ENCODE measurements at places on chromosomes 2 and 18. TPM values are rescaled to one million over a fixed set of nuclear protein-coding genes. Genes with fewer than 3 reads are reported as not detected.

- no peak for DNase-seq
Observed at GRCh38 chr2:231769170-231770136, 11.6 kb downstream of the PDE6D start.

DNA sequence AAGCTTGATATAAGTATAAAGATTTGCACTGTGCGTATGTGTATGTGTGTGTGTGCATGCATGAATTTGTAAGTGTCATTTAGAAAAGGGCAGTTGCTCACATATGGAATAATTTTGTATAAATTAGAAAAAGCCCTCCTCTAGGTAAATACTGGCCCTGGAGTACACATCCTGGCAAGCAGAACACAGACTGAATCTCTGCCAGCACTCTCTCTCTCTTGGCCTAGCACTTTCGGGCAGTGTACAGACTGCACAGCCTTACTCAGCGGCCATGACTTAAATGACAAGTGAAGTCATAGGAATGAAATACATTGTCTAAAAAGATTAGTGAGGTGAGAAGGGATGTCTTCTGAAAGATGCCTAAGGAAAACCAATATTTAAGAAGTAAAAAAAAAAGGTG lies 214.1 kb downstream of the RDH14 start:
- DNase-seq: no peak

SERPINE2 gene
- total RNA-seq: 4.8 TPM

DNA sequence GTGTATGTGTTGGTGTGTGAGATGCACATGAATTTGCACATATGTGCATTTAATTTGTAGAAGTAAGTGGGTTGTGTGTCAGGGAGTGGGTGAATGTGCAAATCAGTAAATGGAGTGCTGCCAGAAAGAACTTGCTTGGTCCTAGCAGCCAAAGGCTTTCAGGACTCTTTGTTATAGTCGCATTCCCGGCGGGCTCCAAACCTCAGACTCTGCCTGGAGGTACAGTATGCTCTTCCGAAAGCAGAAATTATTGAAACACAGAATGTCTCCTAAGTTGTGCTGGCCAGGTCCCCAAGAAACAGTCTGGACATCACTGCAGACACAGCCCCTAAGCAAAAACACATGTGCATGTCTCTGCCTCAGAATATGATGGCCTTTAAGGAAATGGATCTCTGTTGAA lies 232.4 kb downstream of the INSIG2 start:
- DNase-seq: no peak

CYRIA gene
- 0.31 TPM for total RNA-seq

- no peak for DNase-seq
Observed at GRCh38 chr2:122816803-122817202, 1061.4 kb downstream of the TSN start.

DNA sequence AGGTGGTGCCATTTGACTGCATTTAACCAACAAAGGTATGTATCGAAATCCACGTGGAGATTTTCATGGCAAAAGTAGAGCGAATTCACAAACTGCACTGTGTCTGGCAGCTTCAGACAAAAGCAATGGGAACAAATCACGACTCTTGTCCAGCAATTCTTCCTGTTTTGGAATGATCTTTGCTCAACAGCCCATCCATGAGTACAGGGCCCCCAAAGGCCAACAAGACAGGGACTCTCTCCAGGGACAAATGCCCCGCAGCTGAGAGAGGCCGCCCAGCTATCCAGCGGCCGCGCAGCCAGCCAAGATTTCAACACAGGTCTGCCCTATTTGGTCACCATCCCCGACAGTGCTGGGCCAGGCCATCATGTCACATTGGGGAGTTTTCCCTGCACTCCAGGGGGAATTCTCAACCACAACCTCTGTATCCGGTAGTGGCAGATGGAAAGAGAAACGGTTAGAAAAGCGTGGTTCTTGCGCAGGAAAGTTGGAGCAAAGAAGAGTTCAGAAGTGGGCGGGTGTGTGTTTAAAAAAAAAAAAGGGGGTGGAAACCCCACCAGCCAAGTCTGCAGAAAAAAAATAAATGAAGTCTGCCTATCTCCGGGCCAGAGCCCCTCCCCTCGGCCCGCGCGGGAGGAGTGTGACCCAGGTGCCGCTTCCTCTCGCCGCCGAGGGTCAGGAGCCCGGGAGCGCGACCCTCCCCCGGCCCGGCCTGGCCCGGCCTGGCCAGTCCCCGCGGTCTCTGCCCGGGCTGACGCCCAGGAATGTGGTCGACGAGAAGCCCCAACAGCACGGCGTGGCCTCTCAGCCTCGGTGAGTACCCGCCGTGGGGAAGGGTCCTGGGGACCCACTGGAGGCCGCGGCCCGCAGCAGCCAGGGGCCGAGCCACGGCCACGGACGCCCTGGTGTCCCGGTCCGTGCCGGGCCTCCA lies at the start of gene GYPC:
TSS of gene GYPC (plus strand) at position 659 of the 931 bp plus-strand sequence. CDS start at position 765, 106 bp downstream.
- peak; percentile 60 for DNase-seq

NCKAP1 gene
- total RNA-seq: 0.92 TPM

RAB6C gene
- not detected for total RNA-seq

AMER3 gene
- total RNA-seq: not detected

PROKR1 gene
- not detected for total RNA-seq

DNA sequence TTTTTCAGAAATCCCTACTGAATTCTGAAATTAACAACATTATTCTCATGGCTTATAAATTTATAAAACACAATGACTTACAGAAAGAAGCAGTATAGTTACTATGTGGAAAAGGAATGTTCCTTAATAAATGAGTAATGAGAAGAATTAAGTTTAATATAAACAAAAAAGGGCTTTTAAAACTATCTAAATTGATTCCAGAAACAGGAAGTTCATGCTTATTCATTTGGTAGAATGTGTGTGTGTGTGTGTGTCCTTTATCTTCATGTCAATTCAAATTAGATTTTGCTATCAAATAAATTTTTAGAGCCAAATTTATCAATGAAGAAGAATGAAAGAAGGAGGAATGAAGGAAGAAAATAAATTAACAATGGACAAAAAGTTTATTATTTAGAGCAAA lies 440.8 kb upstream of the LRRTM4 start:
- no peak for DNase-seq

DNA sequence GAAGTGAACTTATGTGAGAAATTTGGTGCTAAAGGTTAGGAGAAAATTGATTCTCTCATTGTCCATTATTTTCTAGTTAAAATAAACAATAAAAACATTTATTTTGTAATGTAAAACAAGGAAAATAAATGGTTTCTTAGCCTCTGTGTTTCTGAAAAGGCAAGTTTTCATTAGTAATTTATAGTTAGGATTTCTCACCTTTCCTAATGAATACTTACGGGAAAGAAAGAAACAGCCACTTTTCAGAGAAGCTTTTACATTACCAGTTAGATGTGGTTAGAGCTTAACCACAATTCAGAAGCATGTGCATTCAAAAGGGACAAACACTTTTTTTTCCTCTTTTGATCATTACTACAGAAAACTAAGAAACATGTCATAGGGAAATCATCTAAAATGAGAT lies 18.8 kb downstream of the NEMP2 start:
- no peak for DNase-seq

DNA sequence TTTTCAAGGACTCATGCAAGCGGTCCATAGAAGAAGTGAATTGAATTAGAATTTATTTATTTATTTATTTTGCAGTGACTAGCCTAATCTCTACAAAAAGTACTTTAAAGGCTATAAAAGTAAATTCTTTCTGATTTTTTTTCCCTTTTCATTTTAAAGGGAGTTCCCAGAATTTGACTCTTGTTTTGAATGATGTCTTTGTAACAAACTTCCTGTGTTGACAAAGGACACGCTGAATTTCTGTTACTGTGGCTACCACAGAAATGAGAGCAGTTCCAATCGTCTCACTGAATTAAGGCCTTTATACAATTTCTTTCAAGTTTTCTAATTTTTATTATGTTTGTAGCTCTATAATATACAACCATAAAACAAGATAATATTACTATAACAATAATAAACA lies 46.3 kb upstream of the LPIN2 start:
- peak; percentile 55 for DNase-seq

ATP6V1C2 gene
- not detected for total RNA-seq

NXPH2 gene
- total RNA-seq: not detected

SULT1C4 gene
- not detected for total RNA-seq

DNA sequence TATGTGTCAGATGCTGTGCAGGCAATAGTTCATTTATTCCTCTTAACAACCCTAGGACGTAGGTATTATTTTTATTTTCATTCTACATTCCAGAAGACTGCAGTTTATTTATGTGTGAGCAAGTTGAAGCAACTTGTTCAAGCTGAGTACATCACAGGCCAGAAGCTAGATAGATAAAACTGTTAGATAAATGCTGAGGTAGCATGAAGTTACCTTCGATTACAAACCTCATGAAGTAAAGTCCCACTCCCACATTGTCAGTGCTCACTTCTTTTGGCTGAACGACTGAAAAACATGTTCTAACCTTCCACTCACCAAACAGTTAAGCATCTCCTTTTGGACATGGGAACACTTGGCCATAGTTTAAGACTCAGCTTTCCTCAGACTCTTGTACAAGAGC lies 439.2 kb downstream of the TNS1 start:
- no peak for DNase-seq

DNA sequence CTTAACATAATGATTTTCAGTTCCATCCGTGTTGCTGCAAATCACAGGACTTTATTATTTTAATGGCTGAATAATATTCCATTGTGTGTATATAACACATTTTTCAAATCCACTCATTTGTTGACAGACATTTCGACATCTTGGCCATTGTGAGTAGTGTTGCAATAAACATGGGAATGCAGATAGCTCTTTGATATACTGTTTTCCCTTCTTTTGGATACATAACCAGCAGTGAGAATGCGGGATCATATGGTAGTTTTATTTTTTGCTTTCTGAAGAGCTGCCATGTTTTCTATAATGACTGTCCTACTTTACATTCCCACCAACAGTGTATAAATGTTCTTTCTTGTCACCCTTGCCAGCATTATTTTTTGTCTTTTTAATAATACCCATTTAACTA lies 420.3 kb upstream of the CHAC2 start:
- no peak for DNase-seq

DNA sequence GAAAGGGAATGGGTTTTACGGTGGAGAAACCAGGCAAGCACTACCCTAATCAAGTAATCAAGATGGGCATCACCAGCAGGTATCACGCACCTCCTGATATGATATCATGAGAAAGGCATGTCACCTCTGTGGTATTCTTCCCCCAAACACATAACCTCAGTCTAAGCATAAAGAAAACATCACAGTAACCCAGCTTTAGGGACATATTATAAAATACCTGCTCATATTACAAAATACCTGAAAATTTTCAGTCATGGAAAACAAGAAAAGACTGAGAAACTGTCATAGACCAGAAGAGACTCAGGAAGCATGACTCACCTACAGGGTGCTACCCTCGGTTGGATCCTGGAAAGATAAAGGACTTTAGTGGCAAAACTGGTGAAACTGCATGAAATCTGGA lies 30.5 kb downstream of the GCKR start:
- no peak for DNase-seq

SATB2 gene
- 0.02 TPM for total RNA-seq

DNA sequence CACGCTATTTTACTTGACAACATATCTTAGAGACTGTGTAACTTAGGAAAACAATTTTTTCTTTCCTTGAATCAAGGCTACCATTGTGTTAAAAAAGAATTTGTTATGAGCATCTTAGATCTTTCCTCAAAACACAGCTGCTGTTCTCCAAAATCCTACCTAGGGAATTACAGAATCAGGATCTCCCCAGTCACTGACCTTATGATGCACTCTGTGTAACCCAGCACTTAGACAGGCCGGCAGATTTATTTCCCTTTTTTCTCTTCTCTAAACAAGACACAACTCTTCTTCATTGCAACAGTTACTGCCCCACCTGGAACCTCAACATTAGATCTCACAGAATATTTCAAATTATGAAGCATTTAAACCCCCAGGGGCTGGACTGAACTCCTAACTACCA lies 13.5 kb upstream of the C2orf15 start:
- no peak for DNase-seq

ADAM23 gene
- 0.75 TPM for total RNA-seq

DNA sequence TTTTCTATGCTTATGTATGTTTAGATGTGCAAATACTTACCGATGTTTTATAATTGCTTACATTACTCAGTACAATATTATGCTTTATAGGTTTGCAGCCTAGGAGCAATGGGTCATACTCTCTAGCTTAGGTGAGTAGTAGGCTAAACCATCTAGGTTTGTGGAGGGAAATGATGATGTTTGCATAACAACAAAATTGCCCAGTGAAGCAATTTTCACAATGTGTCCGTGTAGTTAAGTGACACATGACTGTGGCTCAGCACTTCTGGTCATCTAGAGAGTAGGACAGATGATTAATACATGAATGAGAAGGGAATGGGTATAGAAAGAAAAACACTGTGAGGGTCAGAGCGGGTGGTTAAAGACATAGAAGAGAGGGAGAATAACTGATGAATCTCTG lies 2116.2 kb upstream of the PIK3C3 start:
- no peak for DNase-seq

DNA sequence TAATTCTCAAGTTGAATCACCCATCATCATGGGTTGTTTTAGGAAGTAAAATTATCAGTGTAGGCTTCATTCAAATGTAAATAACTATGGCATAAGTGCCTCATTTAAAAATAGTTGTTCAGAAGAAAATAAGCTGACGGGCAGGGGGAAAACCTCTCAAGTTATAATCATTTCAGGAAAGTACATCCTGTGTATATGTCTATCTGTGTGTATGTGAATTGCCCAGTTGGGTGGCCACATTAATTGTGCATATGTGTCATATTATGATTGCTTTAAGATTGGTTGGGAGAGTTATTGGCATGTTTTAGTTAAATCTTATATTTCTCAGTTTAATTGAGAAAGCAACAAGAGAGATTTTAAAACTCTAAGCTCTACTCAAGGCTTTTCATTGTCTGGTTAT lies 282.8 kb upstream of the VWC2L start:
- no peak for DNase-seq

- DNase-seq: no peak
Observed at GRCh38 chr2:119283873-119284331, 60.3 kb downstream of the STEAP3 start.

GRCh38 chr2:12787891-12788801 lies 71.4 kb downstream of the TRIB2 start:
- DNase-seq: no peak

- DNase-seq: no peak
Observed at GRCh38 chr2:121365061-121365460, 80.1 kb upstream of the TFCP2L1 start.

KDSR gene
- 56.1 TPM for total RNA-seq
